ENCODE measurements at places on chromosomes 11 and 22.

DNA sequence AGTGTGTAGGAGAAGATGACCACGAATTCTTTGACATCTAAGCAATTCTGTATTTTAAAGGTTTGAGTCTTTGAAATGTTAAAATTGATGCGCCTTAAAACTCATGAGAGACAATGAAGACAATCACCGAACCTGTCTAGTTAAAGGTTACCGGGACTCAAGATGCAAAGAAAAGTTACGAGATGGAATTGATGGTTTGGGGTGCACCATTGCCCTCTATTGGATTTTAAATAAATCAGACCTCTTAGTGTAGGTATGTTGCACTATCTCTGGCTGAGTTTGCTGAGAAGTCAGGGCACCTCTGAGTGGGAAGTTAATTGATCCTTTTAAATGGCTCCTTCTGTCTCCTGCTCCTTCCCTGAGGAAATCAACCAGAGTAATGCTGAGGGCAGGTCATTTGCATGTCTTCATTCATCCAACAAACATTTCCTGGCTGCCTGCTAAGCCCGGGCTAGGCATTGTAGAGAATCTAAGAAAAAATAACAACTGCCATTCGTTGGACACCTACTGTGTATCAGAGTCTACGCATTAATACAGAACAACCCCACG, 19.4 kb upstream of the TMA7B start:
- peak; percentile 12 for DNase-seq

DNA sequence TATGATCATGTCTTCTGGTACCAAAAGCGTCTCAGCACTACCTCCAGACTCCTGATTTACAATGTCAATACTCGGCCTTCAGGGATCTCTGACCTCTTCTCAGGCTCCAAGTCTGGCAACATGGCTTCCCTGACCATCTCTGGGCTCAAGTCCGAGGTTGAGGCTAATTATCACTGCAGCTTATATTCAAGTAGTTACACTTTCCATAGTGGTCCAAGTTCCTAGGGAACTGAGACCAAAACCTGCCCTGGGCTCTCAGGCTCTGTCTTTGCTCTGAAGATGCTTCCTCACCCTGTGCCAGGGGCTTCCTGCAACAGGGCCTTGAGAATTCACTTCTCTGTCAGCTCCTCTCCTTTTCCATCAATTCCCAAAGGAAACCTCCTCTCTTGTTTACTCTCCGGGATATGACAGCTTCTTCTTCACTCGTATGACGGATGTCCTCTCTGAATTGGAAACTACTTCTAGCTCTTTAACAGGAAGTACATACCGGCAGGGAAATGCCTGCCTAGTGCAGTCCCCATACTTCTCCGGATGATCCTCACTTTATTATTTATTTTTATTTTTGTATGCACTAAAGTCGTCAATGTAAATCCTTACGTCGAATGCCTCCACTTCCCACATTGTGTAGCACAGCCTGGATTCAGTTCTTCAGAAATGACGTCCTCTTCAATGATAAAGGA, 29.6 kb upstream of the PRAME start:
- DNase-seq: no peak

- no peak for DNase-seq
Observed at GRCh38 chr22:23380911-23381310, 199.2 kb downstream of the IGLL1 start.

DNA sequence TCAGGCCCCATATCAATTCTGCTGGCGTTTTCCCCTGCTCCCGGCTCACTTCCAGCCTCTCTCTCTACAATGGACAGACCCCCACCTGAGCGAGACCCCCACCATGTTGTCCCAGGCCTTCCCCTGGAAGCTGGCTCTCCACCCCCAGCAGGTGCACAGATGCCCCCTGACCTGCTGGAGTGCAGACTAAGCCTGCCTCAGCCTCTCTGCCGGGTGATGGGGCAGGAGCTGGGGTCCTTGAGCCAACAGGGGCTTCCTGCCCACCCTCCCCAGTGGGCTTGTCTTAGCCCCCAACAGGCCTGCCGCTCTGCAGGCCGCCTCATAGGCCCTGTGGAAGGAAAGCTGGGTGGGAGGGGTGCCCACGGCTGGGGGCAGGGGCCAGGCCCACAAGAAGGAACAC, 10.0 kb downstream of the ELFN2 start:
- no peak for DNase-seq

DNA sequence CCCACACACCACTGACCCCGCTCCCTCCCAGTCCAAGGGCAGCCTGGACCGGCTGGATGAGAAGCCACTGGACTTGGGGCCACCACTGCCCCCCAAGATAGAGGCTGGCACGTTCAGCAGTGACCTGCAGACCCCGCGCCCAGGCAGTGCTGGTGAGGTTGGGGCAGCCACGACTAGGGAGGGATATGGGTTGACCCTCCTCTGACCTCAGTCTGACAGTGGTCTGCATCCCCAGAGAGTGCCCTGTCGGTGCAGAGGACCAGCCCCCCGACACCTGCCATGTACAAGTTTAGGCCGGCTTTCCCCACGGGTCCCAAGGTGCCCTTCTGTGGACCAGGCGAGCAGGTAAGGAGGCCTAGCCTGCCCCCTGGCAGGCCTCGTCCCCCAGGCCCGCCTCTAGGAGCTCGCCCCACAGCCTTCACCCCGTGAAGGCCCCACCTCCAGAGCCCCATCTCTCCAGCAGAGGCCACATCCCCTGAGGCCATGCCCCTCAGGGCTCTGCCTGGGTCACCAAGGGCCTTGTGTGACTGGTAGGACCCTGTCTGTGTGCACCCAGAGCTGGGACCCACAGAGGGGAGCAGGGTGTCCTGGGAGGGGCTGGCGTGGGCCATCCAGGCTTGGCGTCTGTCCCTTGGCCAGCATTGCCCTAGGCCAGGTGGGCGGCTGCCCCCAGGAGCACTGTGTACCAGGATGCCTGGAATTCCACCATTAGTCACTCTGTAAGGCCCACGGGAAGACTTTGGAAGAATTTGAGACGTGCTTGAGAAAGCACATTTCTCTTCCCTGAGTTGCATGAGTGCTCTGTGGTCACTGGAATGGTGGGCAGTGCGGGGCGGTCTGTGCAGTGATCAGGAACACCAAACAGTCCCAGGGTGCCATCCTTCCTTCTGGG, 9.4 kb downstream of the CCDC188 start:
- peak; percentile 88 for DNase-seq
